ENCODE measurements at places on chromosomes 12 and 14.
A peak's percentile ranks its signal among the peaks of the same experiment; 100 is the strongest.

- no peak for DNase-seq
- H3K4me3 ChIP-seq: no peak overlapping the region
- H3K27me3 ChIP-seq: no peaks in the 10 kb centered on the region
- no peaks in the 10 kb centered on the region for H3K4me1 ChIP-seq
Measured at GRCh38 chr12:130860311-130860710, 11.6 kb upstream of the RAN start.

DNA sequence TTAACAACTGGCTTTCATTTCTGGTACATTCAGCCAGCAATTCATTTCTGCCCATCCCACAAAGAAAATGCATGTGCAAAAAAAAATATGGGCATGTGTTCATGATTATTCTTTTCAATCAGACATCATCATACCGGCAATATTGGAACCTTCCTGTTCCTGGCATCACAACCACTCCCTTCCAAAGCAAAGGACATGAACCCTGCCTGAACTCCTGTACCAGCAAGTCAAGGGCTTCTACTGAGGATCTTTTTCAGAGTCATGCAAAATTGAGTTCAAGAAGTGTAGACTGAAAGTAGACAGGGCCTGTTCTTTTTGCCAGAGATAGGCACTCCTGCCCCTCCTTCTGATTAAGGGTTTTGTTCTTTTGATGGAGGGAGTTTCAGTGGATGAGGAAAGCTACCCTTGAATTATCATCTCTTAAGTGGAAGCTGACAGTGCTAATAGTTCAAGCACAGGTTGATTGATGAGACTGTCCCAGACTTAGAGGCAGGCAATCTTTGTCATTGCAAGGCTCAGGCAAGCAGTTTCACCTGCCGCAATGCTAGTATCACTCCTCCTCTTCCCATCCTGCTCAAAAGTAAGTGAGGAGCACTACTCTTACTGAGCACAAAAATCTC lies 22.3 kb upstream of the DIO2 start:
- no peaks in the 10 kb centered on the region for H3K27me3 ChIP-seq
- no peaks in the 10 kb centered on the region for H3K4me1 ChIP-seq
- H3K36me3 ChIP-seq: no peaks in the 10 kb centered on the region
- DNase-seq: no peak
- H3K27ac ChIP-seq: no peak overlapping the region
- no peak overlapping the region for H3K4me3 ChIP-seq

DNA sequence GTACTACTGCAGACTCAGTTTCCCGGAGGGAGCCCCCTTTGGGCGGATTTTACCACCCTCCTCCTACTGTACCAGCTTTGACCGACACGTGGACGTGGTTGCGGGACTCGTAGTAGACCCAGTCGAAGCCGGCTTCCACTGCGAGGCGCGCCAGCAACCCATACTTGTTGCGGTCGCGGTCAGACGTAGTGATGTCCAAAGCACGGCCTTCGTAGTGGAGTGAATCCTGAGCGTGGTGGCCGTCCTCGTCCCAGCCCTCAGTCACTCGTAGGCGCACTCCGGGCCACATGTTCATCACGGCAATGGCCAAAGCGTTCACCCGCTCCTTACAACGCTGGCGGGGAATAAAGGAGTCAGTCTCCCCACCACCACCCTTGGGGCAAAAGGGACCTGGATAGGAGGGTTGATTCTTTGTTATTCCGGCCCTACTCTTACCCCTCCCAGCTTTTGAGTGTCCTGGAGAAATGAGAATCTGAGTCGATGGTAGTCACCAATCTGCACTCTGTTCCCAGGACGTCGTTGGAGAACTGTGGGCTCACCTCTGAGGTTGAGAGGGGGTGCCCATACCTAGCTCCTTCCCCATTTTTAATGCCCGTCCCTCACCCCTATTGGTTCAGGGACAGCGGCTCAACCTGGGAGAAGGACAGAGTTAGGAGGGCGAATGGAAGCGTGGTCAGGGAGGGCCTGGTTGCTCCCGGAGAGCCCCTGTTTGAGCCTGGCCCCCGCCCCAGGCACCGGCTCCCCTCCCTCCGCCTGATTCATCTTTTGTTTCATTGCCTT lies 3.4 kb downstream of the DHH start:
- H3K4me3 ChIP-seq: peak overlapping the region; percentile 48
- peaks cover 68% of the 10 kb centered on the region for H3K4me1 ChIP-seq
- H3K27ac ChIP-seq: no peak overlapping the region
- peaks cover 66% of the 10 kb centered on the region for H3K27me3 ChIP-seq

- H3K27ac ChIP-seq: no peak overlapping the region
- H3K36me3 ChIP-seq: no peaks in the 10 kb centered on the region
- no peaks in the 10 kb centered on the region for H3K4me1 ChIP-seq
- no peak overlapping the region for H3K4me3 ChIP-seq
- H3K27me3 ChIP-seq: no peaks in the 10 kb centered on the region
Measured at GRCh38 chr12:67803278-67803993, 154.9 kb downstream of the DYRK2 start.

DNA sequence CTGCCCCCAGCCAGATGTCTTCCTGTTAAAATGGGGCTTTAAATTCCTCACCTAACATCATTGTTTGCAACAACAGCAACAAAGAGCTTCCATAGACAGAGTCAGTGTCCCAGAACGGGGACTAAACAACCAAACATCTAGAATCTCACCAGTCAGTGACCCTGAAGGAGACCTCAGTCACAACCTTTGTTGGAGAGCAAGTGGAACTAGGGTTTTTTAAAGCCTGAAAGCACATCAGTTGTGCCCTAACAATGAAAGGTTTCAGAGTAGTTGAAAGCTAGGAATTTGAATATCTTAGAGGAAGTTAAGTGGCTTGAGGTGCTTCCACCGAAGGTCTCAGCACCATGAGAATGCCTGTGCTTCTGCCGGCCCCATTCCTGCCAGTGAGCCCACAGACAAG lies 5.0 kb upstream of the ALDH2 start:
- H3K4me1 ChIP-seq: peaks cover 30% of the 10 kb centered on the region
- DNase-seq: no peak
- no peaks in the 10 kb centered on the region for H3K27me3 ChIP-seq
- H3K27ac ChIP-seq: no peak overlapping the region

DNA sequence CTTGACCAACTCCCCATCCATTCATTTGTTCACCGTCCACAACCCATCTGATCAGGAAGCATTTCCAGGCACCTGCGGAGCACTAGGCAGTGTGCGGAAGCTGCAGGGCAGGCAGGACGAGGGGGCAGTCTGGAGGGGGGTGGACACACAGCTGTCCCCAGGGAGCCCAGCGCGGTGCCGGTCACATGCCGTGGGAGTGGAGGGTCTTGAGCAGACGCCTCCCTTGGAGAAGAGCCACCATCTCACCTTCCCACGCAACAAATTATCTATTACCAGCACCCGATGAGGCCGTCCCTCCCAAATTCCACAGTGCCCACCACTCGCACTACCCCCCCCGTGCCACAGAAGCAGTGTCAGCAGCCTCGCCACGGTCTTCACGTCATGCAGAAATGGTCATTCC lies 10.8 kb downstream of the DLK1 start:
- no peak overlapping the region for H3K27ac ChIP-seq
- H3K27me3 ChIP-seq: peaks cover 28% of the 10 kb centered on the region
- H3K4me1 ChIP-seq: no peaks in the 10 kb centered on the region
- H3K36me3 ChIP-seq: no peaks in the 10 kb centered on the region
- DNase-seq: peak; percentile 65
- H3K4me3 ChIP-seq: no peak overlapping the region

- H3K27me3 ChIP-seq: no peaks in the 10 kb centered on the region
- H3K27ac ChIP-seq: no peak overlapping the region
- H3K36me3 ChIP-seq: no peaks in the 10 kb centered on the region
Measured at GRCh38 chr12:14824012-14824634, 10.1 kb upstream of the SMCO3 start.

GRCh38 chr12:42969355-42969754 lies 379.8 kb upstream of the PRICKLE1 start:
- no peak for DNase-seq
- H3K36me3 ChIP-seq: no peaks in the 10 kb centered on the region
- H3K27me3 ChIP-seq: no peaks in the 10 kb centered on the region
- no peaks in the 10 kb centered on the region for H3K4me1 ChIP-seq
- no peak overlapping the region for H3K27ac ChIP-seq

GRCh38 chr14:65476273-65476941 lies 63.9 kb downstream of the FUT8 start:
- no peak overlapping the region for H3K4me3 ChIP-seq
- H3K27ac ChIP-seq: no peak overlapping the region
- H3K27me3 ChIP-seq: no peaks in the 10 kb centered on the region
- no peaks in the 10 kb centered on the region for H3K4me1 ChIP-seq
- no peak for DNase-seq
- H3K36me3 ChIP-seq: no peaks in the 10 kb centered on the region

DNA sequence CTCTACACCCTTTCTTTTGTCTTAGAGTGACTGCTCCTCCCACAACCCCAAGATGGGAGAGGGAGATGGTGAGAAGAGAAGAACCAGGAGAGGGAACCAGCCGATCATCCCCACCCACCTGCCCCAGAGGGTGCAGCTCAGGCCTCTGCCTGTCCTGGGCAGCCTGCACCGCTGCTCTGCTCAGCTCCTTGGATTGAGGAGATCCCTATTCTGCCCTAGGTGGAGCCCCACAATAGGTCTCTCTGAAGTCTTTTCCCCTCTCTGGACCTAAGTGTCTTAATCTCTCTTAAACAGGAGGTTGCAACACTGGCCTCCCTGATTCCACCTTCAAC lies 2.2 kb downstream of the ANKRD33 start:
- no peak overlapping the region for H3K4me3 ChIP-seq
- no peaks in the 10 kb centered on the region for H3K36me3 ChIP-seq
- H3K4me1 ChIP-seq: peaks cover 15% of the 10 kb centered on the region
- no peak for DNase-seq
- no peak overlapping the region for H3K27ac ChIP-seq
- no peaks in the 10 kb centered on the region for H3K27me3 ChIP-seq

DNA sequence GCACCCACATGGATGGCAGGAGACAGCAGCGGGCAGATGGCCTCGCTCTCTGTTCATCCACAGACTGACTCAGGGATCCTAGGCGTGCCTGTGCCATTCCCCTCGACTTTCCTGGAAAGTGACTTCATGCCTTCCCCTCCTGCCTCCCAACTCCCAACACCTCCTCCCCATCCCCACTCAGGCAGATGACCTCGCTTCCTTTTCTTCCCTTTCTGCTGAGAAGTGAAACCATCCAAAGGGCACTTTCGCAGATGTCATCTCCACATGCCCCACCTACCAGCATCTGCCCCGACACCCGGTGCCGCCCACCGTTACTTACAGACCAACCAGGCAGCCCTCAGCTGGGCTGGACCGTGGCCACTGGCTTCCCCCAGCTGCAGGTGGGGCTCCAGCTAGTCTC lies 29.6 kb downstream of the BEGAIN start:
- no peak overlapping the region for H3K27ac ChIP-seq
- H3K27me3 ChIP-seq: peaks cover 8% of the 10 kb centered on the region
- no peaks in the 10 kb centered on the region for H3K36me3 ChIP-seq
- H3K4me3 ChIP-seq: no peak overlapping the region

DNA sequence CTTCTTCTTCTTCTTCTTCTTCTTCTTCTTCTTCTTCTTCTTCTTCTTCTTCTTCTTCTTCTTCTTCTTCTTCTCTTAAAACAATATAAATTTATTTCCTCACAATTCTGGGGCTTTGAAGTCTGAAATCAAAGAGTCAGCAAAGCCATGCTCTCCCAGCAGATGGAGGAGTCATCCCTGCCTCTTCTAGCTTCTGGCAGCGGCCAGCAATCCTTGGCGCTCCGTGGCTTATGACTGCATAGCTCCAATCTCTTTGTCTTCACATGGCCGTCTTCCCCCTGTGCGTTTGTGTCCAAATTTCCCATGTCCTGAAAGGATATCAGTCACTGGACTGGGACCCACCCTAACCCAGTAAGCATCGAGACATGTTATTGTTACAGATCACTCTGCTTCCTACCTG lies 22.9 kb downstream of the KCNA1 start:
- H3K27ac ChIP-seq: no peak overlapping the region
- H3K4me3 ChIP-seq: no peak overlapping the region
- DNase-seq: no peak
- peaks cover 22% of the 10 kb centered on the region for H3K27me3 ChIP-seq
- no peaks in the 10 kb centered on the region for H3K4me1 ChIP-seq

- no peak for DNase-seq
- H3K27ac ChIP-seq: peak within 1 kb of the TSS; percentile 97
- no peaks in the 10 kb centered on the region for H3K27me3 ChIP-seq
- H3K4me1 ChIP-seq: peaks cover 36% of the 10 kb centered on the region
- H3K4me3 ChIP-seq: peak within 1 kb of the TSS; percentile 69
Measured at GRCh38 chr12:6943722-6944380, at the start of the genes C12orf57 and RNU7-1. TSS of gene C12orf57 (plus strand) at chr12:6944022. CDS start at chr12:6944122, 100 bp downstream. TSS of gene RNU7-1 (plus strand) at chr12:6943816.

DNA sequence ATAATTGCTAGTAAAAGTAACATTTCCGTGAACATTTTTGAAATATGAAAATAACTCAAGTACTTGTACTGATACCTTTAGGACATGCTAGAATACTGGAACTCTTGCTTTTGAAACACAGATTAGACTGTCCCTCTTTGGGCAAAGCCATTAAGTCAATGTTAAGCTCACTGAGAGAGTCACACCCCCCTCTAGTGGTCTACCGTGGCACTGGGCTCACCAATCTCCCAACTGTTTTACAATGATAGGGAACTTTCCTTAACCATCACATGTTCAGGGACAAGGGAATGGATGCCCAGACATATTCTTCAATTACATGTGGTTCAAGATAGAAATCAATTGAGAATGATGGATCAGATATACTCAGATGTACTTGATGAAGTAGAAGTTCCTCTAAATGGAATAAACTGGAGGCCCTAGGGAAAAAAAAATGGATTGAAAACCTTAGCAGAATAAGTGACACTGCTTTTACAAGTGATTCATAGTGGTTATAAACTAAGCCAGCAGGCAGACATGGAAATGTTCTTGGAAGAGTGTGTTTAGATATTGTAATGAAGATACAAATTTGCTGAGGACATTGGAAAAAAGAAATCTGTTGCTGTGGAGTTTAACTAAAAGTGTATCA lies 17.8 kb downstream of the NANOG start:
- H3K4me1 ChIP-seq: no peaks in the 10 kb centered on the region
- peak; percentile 61 for DNase-seq
- H3K36me3 ChIP-seq: no peaks in the 10 kb centered on the region
- no peak overlapping the region for H3K4me3 ChIP-seq
- no peak overlapping the region for H3K27ac ChIP-seq
- no peaks in the 10 kb centered on the region for H3K27me3 ChIP-seq

DNA sequence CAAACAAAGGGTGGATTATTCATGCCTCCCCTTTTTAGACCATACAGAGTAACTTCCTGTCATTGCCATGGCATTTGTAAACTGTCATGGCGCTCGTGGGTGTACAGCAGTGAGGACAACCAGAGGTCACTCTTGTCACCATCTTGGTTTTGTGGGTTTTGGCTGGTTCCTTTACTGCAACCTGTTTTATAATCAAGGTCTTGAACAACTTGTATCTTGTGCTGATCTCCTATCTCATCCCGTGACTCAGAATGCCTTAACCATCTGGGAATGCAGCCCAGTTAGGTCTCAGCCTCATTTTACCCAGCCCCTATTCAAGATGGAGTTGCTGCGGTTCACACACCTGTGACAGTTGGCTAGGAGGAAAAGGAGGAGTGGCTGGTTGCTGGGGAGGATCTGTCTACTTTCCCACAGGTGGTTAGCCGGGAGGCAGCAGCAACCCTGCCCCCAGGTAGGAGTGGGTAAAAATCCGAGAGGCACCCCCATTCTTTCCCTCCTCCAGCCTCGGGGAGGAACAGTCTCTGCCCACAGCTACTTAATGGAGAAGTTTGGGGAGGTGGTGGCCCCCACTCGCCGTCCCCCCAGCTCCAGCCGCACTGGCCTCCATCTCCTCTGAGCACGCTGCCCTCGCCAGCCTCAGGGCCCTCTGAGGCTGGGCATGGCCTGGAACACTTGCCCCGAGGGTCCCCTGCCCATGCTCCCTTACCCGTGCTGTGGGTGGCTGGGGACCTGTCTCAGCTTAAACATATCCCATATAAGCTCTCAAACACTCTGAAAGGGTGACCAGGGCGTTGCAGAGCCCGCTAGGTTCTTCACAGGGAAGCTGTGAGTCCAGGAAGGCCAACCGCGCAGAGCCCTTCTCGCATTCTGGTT lies 41.7 kb downstream of the SMIM41 start:
- no peak for DNase-seq
- H3K27me3 ChIP-seq: peaks cover 2% of the 10 kb centered on the region
- H3K4me1 ChIP-seq: peaks cover 56% of the 10 kb centered on the region
- no peaks in the 10 kb centered on the region for H3K36me3 ChIP-seq
